ENCODE measurements at places on chromosomes 12 and 14.

GRCh38 chr12:51021694-51022093 is 4.5 kb downstream of the SLC11A2 start:
- no peak for DNase-seq

- DNase-seq = peak; percentile 91
Observed at GRCh38 chr14:95948558-95948981, 71.9 kb downstream of the TUNAR start.

DNA sequence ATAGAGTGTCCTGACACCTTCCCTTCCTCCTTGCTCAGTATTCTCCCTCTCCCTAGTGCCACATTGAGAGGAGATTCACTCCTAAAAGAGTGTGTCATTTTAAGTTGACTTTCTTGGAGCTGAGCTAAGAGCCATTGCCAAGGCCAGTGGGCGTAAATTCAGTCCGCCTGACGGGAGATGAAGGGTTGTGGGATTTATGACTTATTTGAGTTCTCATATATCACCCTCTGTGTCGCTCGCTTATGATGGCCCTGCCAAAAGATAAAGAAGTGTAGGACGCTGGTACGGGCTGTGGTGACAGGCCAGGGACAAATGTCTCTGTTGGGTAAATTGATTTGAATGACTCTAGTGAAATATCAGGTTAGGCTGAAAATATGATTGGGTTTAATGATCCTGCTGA is 867.4 kb downstream of the NRXN3 start:
- DNase-seq = no peak

- no peak for DNase-seq
Observed at GRCh38 chr12:49536526-49537071, 2.2 kb upstream of the KCNH3 start.

GRCh38 chr12:57127101-57127725 is 1.1 kb upstream of the LRP1 start:
- DNase-seq = peak; percentile 6
